ENCODE measurements at places on chromosomes 16 and 17.

GRCh38 chr17:14091367-14091766 is 22.1 kb downstream of the COX10 start:
- H3K4me1 ChIP-seq: peaks cover 45% of the 10 kb centered on the region
- H3K4me3 ChIP-seq: no peak overlapping the region
- no peak for DNase-seq
- no peak overlapping the region for H3K27ac ChIP-seq
- peaks cover 15% of the 10 kb centered on the region for H3K36me3 ChIP-seq
- no peaks in the 10 kb centered on the region for H3K27me3 ChIP-seq

- H3K36me3 ChIP-seq: no peaks in the 10 kb centered on the region
- no peak overlapping the region for H3K4me3 ChIP-seq
- H3K27me3 ChIP-seq: no peaks in the 10 kb centered on the region
- H3K4me1 ChIP-seq: peaks cover 24% of the 10 kb centered on the region
Observed at GRCh38 chr17:60398227-60398959, 6.5 kb upstream of the USP32 start.

GRCh38 chr17:81681672-81682071 is 1.9 kb downstream of the ARL16 start:
- H3K36me3 ChIP-seq: peaks cover 29% of the 10 kb centered on the region
- peaks cover 29% of the 10 kb centered on the region for H3K4me1 ChIP-seq
- H3K27ac ChIP-seq: no peak overlapping the region
- no peak for DNase-seq
- H3K27me3 ChIP-seq: no peaks in the 10 kb centered on the region

- no peaks in the 10 kb centered on the region for H3K4me1 ChIP-seq
- H3K4me3 ChIP-seq: no peak overlapping the region
- DNase-seq: no peak
- no peaks in the 10 kb centered on the region for H3K36me3 ChIP-seq
- H3K27me3 ChIP-seq: no peaks in the 10 kb centered on the region
Observed at GRCh38 chr16:81138831-81139557, 42.8 kb upstream of the GCSH start.

- no peak for DNase-seq
- H3K36me3 ChIP-seq: no peaks in the 10 kb centered on the region
- H3K27me3 ChIP-seq: peaks cover 10% of the 10 kb centered on the region
- no peak overlapping the region for H3K4me3 ChIP-seq
- no peak overlapping the region for H3K27ac ChIP-seq
Observed at GRCh38 chr17:2719861-2720260, 8.3 kb upstream of the CLUH start.

- peak; percentile 6 for DNase-seq
- no peak overlapping the region for H3K4me3 ChIP-seq
- H3K4me1 ChIP-seq: no peaks in the 10 kb centered on the region
- H3K27ac ChIP-seq: no peak overlapping the region
- peaks cover 1% of the 10 kb centered on the region for H3K27me3 ChIP-seq
- no peaks in the 10 kb centered on the region for H3K36me3 ChIP-seq
Observed at GRCh38 chr16:17556276-17557052, 85.7 kb upstream of the XYLT1 start.
